NCI-H2227 treated with DMSO at 0.1 percent for 48 hours (cell line): ENCODE measurements at places on chromosomes 12 and 14.
A peak's percentile ranks its signal among the peaks of the same experiment; 100 is the strongest.

- DNase-seq, result no peak
These were observed 877.6 kb upstream of the SEL1L start for GRCh38 chr14:82411298-82411697.

DNA sequence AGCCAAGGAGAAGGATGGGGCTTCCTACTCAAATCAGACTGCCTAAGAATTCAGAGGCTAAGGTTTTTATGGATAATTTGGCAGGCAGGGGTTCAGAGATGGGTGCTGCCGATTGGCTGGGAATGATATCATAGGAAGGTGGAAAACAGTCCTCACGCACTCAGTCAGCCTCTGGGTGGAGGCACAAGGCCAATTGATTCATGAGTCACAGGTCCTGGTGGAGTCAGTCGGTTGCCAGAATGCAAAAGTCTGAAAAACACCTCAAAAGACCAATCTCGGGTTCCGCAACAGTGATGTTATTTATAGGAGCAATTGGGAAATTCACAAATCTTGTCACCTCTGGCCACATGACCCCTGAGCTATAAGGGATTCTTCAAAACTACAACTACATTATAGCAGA lies 105.5 kb downstream of the GXYLT1 start:
- DNase-seq, result no peak

DNA sequence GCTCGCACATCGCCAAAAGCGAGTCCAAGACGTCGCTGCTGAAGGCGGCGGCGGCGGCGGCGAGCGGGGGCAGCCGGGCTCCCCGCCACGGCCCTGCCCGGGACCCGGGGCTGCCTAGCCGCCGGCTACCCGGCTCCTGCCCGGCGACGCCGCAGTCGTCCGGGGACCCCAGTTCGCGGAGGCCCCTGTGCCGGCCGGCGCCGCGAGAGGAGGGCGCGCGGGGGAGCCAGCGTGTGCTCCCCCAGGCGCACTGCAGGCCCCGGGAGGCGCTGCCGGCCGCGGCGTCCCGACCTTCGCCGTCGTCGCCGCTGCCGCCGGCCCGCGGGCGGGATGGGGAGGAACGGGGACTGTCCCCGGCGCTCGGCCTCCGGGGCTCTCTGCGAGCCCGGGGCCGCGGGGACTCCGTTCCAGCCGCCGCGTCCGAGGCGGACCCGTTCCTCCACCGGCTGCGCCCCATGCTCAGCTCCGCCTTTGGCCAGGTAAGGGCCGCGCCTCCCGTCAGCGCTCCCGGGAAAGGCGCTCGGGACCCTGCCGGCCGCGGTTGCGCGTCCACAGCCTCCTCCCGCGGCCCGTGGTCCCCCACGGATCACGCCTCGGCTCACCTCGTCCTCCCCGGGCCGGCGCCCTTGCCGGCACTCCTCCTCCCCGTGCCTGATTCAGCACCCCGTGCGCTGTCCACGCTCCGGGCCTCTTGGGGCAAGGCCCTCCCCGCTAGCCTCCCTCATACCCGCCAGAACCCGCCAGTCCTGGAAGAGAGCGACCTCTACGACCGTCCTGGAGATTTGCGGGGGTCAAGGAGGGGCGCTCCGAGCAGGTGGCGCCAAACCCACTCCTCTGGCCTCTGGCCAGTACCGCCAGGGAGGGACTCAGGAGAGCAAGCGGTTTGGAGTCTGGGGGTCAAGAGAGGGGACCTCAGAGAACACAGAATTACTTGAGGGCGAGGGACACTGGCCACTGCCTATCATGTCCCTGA lies 721 bp downstream of the CABP1 start:
- DNase-seq, result no peak

DNA sequence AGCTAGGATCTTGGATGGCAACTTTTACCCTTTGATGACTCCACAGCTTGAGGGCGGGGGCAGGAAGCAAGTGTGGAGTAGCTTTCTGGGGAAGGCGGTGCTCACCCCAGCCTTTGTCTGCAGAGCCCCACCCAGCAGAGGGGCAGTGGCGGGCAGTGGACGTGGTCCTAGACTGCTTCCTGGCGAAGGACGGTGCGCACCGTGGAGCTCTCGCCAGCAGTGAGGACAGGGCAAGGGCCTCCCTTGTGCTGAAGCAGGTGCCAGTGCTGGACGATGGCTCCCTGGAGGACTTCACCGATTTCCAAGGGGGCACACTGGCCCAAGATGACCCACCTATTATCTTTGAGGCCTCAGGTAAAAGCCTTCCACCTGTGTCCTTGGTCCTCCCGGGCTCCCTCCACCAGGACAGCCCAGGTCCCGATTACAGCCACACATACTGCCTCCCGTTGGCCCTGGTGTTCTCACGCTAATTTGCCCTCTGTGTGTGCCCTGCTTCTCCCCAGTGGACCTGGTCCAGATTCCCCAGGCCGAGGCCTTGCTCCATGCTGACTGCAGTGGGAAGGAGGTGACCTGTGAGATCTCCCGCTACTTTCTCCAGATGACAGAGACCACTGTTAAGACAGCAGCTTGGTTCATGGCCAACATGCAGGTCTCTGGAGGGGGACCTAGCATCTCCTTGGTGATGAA lies 1.2 kb downstream of the TAPBPL start:
- DNase-seq, result no peak

DNA sequence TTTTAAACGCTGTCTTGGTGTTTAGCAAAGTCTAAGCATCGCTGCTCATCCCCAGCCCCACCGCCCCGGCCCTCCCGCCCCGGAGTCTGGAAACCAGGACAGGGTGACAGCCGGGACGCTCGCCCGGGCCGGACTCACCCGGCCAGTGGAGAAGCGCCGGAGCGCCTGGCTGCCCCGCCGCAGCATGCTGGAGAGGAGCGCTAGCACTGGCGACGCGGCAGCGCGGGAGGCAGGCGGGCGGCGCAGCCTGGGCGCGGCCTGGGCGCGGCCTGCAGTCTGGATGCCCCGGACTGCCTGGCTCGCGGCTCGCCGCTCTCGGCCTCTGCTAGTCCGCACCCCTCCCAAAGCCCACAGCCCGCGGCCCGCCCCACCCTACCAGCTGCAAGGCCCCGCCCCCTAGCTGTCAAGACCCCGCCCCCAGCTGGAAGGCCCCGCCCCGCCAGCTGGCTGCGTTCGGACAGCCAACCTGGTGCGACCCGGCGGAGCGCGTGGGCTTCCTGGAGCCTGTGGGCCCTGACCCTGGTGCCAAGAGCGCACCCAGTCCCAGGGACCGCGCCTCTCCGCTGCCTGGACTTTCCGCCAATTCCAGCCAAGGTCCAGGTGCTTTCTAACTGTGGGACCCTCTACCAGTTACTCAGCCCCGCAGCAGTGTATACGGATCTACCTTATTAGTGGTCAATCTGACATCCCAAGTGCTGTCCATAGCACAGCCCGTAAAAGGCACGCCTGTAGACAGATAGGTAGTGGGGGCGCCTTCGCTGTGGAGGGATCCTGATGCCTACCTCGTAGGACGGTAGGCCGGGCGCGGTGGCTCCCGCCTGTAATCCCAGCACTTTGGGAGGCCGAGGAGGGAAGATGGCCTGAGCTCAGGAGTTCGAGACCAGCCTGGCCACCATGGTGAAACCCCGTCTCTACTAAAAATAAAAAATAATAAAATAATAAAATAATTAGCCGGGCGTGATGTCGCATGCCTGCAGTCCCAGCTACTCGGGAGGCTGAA lies at the start of gene ALDH1L2:
Gene ALDH1L2, minus strand, starts transcription at position 208 of the 1,000 bp plus-strand sequence. Its CDS starts 22 bp downstream, at position 186.
- peak; percentile 45 for DNase-seq

DNA sequence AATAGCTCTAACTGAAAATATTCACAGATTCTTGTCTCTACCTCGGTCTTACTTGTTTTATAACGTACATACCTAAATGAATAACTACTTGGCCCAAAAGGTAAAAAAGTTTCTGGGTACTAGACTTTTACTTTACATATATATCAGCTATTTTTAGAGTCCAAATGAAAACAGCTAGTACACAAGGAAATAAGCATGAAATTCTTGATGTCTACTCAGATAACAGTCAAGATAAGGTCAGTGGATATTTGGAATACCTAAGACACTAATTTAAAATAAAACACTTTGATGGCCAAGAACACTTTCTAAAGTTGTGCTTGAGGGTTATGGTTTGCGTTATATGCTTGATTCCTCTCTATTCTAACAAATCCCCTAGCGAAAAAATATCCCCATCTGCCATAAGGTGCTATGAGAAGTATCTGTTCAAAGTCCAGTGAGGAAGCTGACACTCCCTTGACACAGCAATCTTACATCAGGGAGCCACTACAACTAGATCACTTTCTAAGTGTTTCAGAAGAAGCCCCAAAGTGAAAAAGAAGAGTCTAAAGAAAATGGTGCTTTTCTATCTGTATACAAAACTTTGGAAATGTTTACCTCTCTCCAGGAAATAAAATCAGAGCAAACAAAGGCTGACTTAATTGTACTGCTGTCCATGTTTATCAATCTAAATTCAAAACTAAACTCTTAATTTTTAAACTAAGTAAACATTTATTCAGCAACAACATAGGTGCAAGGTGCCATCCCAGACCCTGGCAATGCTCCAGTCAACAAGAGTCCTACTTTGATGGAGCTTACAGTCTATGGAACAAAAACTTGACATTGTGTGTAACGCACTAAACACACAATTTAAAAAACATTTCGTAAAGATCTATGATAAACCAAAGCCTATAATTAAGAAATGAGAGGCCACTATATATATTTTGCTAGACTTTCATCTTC lies 11.7 kb downstream of the PTPN21 start:
- no peak for DNase-seq

- no peak for DNase-seq
These were observed 2.3 kb upstream of the SMUG1 start for GRCh38 chr12:54191126-54191525.

GRCh38 chr12:78684419-78684818 lies 180.2 kb upstream of the SYT1 start:
- DNase-seq, result no peak

DNA sequence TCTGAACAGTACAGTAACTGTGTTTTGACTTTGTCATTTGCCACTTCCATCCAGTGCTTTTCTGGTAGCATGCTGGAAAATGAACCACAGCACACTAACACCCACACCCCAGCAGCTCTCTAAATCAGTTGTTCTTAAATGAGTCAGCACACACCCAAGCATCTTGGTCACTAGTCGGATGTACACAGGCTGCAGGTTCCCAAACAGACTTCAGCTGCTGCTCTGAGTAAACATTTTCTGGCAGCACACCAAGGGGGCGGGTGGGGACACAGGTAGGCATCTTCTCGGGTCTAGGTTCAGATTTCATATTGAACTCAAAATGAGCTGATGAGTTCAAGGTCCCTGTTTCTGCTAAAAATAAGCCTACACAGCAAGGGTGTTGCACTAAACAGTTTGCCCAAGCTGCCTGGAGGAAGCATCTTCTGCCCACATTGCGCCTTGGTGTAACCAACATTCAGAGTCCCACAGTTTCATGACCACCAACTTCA lies 39.8 kb downstream of the IFNG start:
- no peak for DNase-seq

GRCh38 chr14:40374221-40374620 lies 942.0 kb upstream of the FBXO33 start:
- no peak for DNase-seq

GRCh38 chr12:95759718-95760117 lies 30.8 kb downstream of the NTN4 start:
- DNase-seq, result no peak

- no peak for DNase-seq
These were observed 18.5 kb upstream of the TC2N start for GRCh38 chr14:91885839-91886238.

DNA sequence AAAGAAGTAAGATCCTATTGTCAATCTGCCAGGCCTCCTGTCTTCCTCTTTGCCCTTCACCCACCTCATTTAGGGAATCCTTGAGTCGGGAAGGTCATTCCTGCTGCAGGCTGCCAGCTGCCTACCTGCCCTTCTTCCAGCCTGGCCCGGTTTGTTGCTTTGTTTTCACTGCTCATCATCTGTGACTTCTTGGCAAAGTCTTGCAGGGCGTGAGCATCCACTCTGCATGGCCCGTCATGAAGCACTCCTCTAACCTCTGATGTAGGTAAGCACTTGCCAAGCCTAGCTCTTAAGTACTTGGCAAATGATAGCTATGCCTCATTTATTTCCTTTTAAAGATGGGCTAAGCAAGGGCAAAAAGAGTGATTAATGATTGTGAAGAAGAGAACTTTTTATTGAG lies 192.8 kb downstream of the NRXN3 start:
- no peak for DNase-seq

GRCh38 chr12:52058631-52059361 lies 7.6 kb downstream of the NR4A1 start:
- DNase-seq, result no peak

DNA sequence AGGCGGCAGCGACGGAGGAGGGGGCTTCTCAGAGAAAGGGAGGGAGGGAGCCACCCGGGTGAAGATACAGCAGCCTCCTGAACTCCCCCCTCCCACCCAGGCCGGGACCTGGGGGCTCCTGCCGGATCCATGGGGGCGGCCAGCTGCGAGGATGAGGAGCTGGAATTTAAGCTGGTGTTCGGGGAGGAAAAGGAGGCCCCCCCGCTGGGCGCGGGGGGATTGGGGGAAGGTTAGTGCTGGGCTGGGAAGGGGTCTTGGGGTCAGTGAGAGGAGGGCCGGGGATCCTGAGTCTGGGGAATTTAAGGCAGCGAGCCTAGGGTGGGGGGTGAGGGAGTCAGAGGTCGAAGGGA lies 203 bp downstream of the NFATC4 start:
- no peak for DNase-seq

DNA sequence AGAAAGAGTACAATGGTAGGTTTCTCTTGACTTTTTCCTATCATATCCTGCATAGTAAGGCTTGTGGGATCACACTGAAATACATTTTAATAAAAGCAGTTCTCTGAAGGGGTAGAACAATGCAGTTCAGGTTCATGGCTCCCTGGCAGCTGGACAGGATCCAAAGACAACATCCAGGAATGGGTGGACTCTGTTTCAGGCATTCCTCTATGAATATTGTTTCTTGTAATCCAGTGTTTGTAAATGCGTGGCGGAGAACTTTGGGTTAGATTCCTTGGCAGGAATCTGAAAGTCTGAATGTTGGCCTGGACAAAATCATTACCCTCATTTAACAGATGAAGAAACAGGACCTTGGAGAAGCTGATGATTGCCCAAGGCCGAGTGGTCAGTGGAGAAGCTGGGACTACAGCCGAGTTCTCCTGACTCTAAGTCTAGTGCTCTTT lies 43.5 kb downstream of the SYNE2 start:
- no peak for DNase-seq

DNA sequence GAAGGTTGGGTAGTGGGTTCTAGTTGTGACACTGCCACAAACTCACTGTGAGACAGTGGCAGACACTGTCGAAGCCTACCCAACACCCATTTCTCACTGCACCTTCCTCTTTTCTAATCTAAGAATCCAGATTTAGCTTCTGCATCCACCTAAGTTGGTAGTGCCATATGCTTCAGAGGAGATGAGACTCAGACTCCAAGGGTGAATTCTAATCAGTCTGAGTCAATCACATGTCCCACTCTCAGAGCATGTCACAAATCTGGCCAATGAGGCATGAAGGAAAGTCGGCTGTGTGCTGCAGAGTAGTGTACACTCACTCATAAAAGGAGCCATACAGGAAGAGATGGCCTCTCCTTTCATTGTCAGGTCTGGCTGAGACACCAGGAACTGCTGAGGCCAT lies 102.1 kb upstream of the RAP1B start:
- no peak for DNase-seq
